Activated T-helper 1 cell treated with Interleukin-2 at 50 U/mL for 16 hours (primary cell): ENCODE measurements at places on chromosomes 5 and 9.

GRCh38 chr5:145936401-145937131 is at the start of gene SH3RF2:
SH3RF2 (plus strand) TSS chr5:145936578; CDS start chr5:145937929, 1,351 bp downstream.
- no peak for DNase-seq

DNA sequence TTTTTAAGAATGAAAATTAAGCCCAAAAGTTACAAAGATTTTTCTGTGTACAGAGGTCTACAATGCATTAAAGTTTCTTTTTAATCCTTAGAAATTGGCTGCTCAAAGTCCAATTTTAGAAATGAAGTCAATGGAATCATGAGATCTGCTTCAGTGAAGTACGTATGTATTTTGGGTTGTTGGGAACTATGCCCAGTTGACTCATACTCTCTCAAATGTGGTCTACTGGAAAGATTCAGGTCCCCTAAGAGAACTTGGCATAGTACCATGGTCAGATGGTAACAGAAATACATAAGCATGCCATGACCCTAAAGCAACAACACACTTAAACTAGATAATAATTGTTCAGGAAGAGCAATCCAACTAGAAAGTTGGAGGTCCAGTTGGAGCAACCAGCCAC is 23.0 kb downstream of the FBLL1 start:
- no peak for DNase-seq

DNA sequence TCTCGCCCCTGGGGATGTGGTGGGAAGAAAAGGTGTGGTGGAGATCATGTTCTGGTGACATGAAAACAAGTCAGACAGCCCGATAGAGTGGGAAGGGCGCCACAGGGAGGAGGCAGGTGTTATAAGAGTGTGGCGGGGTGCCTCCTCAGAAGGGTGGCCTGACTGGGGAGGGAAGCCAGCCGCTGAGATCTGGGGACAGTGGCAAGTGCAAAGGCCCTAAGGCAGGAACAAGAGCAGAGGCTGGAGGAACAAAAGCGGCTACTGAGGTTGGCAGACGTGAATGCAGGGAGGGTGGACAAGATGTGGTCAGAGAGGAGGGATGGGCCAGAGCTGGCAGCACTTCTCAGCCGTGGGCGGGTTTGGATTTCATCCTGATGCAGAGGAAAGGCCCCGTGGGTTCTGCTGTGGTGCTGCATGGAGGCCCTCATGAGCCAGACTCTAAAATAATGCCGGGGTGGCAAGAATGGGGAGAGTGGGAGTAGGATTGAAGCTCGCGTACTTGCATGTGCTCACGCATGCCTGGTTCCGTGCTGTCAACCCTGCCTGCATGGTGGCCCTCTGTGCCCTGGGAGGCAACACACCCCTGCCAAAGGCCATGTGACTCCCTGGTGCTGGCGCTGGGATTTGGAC is 89.2 kb downstream of the MVB12B start:
- no peak for DNase-seq

DNA sequence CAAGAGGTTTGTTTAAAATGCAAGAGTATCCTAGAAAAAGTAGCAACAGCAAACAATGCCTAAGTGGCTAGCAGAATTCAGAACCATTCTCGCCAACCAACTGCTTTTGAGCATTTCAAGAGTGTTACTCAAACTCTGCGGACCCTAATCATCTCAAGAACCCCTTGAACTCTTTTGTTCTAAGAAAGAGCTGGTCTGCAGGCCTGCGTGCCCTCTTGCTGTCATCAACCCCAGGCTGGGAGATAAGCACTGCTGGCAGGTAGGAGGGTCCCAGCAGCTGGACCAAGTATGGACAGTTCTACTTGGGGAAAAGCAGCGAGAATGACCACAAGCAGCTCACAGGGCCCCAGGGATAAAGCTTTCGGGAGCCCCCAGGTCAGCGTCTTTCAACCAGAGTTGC is 38.3 kb downstream of the MYO10 start:
- no peak for DNase-seq

GRCh38 chr5:95382801-95383200 is 8.4 kb upstream of the FAM81B start:
- DNase-seq = no peak

DNA sequence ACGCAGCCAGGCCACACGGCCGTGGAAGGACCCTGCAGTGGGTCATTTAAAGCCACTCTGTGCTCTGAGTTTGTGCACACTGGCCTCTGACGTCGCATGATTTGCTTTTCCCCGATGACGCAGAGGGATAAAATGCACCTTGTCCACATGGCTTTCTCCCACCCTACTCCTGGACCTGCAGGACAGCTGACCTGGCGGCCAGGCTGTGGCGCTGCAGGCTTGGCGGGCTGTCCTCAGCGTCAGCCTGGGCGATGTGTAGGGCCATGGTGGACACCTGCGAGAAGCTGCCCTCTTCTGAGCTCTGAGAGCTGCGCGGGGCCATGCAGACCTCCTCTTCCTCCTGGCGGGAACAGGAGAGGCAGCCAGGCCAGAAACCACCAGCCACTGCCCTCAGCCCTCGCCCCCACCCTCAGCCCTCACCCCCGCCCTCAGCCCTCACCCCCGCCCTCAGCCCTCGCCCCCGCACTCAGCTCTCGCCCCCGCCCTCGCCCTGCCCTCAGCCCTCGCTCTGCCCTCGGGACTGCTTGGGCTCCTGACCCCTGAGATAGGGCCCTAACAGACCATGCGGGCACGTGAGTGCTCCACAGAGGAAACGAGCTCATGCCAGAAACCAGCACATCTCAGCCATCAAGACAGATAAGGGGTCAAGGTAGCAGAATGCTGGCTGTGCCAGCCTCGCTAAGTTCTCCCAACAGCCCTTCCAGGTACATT is 20.0 kb upstream of the SCGB3A1 start:
- no peak for DNase-seq

DNA sequence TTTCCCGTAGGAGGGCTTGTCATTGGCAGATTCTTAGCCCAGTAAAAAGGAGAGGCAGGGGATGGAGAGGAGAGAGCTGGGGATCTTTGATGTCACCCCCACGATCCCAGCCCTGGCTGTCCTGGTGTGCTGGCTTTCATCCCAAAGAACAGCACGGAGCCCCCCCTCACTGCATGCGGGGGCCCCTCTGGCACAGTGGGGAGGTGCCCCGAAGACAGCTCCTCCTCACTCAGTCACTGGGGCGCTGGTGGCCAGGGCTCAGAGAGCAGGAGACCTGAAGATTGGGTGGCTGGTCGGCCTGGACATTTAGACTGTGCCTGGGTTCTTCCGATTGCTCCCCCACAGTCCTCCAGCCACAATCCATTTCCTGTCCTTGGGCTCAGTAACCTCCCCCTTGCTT is 207.5 kb downstream of the MELK start:
- DNase-seq = no peak

- no peak for DNase-seq
Observed at GRCh38 chr5:170150713-170151096, 45.0 kb downstream of the FOXI1 start.

- DNase-seq = no peak
Observed at GRCh38 chr9:132716007-132716406, 45.7 kb downstream of the GTF3C4 start.
